ENCODE measurements at places on chromosomes 11 and 22.

DNA sequence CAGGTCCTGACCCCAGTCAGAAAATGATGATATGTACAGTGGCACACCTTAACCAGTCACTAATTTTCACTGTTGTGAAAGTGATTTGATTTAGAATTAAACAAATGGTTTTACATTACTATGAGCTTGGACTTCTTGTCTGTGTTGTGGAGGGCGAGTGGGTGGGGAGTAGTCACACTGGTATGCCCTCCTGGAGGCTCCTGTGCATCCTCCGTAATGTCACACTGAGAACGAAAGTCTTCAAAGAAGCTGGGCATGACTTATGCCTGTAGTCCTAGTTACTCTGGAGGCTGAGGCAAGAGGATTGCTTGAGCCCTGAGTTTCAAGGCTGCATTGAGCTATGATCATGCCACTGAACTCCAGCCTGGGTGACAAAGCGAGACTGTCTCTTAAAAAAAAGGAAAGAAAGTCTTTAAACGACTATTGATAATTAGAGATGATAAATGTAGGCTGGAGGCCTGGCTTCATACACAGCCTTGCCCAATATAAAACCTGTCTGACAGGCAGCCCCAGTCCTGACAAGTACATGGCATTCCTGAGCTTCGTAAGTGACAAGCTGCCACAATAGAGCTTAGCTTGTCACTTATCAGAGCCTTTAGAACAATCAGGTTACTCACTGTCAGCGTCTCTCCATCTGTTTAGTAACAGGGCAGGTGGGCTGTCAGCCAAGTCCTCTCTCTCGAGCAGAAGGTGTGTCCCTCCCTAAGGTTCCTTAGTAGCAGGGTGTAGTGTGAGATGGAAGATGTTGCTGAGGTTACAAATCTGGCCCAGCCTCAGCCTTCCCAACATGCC lies 5.0 kb upstream of the LIMK2 start:
- DNase-seq, result no peak

GRCh38 chr22:17672417-17672991 lies 33.9 kb downstream of the BCL2L13 start:
- no peak for DNase-seq

GRCh38 chr11:15970506-15971214 lies 385.7 kb downstream of the SOX6 start:
- no peak for DNase-seq

DNA sequence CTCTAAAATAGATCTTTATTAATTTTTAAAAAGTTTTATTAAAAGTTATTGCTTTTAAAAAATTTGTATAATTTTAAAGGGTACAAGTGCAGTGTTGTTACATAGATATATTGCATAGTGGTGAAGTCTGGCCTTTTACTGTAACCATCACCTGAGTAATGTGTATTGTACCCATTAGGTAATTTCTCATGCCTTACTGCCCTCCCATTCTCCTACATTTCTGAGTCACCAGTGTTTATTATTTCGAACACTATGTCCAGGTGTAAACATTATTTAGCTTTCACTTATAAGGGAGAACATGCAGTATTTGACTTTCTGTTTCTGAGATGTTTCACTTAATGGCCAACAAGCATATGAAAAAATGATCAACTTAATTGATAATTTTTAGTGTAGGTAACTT lies 2.3 kb downstream of the OR51G1 start:
- DNase-seq, result no peak

Measured in CD4-positive, CD25-positive, alpha-beta regulatory T cell (primary cell).